Iris pigment epithelial cell (primary cell): ENCODE measurements at places on chromosomes 5 and 9.

DNA sequence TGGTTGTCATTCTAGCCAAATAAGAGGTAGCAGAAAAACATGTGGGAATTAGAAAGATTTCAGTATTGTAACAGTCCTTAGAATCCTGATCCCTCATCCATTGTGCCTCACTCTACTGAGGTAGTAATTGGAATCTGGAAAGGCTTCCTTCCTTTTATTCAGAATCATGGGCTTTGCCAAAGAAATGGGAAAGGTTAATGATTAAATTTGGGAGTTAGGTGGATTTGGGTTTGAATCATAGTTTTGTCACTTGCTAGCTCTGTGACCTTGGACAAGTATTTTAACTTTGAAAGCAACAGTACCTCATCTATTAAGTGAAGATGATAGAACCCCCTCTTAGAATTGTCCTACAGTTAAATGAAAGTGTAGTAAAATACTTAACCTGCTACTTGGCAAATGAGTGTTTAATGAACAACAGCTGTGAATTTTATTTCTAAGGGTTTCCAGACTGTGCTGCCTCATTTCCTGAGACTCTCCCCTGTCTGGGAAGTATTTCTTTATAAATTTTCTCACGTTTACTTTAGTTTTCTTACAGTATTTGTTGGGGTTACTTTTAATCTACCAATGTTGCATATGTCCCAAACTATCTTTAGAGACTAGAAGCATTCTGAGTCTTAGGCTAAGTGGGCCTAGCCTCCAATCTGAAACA is 11.7 kb downstream of the SPDL1 start:
- no peak for DNase-seq

DNA sequence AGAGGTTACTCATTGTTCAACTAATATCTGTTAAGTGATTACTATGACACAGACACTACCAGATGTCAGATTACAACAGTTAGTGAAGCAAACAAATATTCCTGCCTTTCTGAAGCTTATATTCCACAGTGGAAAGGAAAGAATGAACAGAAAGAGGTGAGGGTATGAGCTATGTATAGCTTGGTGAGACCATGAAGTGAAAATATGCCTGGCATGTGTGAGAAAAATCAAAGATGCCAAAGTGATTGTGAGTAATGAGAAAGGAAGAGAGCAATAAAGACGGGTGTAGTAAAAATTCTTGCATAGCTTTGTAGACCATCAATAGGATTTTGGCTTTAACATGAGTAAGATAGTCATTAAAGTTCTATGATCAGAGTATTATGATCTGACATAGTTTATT is 734.5 kb upstream of the NUDT12 start:
- DNase-seq: peak; percentile 14

- no peak for DNase-seq
Measured at GRCh38 chr5:108118813-108119514, 262.9 kb downstream of the FBXL17 start.

DNA sequence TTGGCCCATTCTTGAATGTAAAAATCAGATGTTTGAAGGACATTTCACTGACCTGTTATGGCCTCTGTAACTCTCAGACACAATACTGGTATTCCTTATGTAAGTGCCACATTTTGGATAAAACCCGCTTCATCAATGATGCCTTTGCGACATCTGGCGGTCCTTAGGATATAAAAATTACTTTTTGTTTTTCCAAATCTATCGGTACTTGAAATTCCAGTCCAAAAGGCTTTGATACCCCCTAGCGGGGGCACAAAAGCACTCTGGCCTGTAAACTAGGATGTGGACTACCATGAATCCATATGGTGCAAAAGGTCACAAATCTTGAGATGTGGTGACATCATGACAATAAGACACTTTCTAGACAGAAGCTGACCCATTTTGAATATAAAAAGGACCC is 291.8 kb downstream of the KIAA0825 start:
- DNase-seq: no peak

GRCh38 chr5:170293273-170293672 is 4.3 kb downstream of the LCP2 start:
- no peak for DNase-seq

- peak; percentile 98 for DNase-seq
Measured at GRCh38 chr5:111735583-111736270, 21.3 kb downstream of the NREP start.

- DNase-seq: no peak
Measured at GRCh38 chr5:180621311-180621710, 28.1 kb downstream of the FLT4 start.

DNA sequence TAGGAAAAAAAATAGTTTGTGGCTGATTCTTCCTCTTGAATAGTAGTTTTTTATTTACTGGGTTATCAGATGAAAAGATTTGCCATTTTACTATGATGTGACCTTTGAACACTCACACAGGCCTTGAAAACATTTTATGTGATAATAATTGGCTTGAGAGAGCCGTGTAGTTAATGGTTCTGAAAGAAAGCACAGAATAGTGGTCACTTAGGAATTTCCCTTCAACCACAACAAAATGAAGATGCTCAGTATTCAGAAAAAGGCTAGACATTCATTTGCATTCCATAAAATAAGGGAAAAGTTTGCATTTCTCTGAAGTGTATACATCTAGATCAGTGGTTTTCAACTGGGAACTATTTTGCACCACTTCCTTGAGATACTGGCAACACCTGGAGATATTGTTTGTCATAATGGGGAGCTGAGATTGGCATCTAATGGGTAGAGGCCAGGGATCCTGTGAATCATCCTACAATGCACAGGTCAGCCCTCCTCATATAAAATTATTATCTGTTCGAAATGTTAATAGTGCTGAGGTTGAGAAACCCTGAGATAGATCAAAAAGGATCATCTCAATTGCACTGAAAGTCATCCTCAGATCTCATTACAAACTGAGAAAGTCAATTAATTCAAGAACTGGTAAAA is 446.4 kb upstream of the CCNG1 start:
- DNase-seq: no peak

DNA sequence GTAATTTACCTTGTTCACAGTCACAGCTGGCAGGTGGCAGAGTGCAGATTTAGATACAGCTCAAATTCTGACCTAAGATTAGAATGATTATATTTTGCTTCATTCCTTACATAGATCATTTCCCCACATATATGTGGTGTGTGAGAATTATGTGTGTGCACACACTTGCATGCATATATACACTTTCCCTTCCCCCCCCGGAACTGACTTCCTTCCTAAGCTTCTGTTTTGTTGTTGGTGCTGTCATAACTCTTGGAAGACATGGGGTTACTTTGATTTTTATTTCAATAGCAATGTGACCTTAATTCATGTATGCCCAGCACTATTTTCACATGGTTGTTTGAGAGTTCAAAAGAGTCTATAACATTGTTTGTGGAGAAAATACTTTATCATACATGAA is 112.8 kb downstream of the CMYA5 start:
- DNase-seq: no peak

DNA sequence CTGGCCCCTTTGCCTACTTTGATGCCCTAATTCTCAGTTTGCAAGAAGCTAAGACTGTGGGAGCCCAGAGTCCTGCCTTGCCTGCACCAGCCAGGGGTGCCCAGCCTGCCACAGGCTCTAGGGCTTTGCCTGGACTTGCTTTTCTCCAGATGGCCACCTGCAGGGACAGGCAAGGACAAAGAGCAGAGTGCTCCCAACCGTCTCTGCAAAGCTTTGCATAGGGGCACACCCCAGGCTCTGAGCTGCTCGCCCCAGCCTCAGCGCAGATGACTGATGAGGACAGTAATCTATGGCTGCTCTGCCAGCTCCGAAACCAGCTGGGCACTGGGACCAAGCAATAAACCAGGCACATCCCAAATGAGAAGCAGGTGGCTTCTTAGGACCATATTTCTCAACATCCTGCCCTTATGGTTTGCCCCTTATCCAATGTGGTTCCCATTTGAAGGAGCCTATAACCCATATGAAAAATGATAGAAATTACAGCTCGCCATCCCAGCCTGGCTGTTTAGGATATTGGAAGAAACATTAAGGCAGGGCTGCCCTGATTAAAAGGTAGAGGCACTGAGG is 25.4 kb upstream of the TCF7 start:
- no peak for DNase-seq

DNA sequence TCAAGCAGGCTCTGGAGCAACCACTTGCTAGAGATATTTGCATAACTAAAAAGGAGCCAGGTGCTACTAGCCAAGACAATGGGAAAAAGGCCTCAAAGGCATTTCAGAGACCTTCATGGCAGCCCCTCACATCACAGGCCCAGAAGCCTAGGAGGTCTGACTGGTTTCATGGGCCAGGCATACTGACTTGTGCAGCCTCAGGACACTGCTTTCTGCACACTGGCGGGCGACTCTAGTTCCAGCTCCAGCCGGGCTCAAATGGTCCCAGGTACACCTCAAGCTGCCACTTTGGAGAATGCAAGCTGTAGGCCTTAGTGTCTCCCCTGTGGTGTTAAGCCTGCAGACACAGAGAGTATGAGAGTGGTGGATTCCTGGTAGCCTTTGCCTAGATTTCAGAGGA is 27.1 kb downstream of the COX7C start:
- DNase-seq: no peak

- no peak for DNase-seq
Measured at GRCh38 chr9:135609366-135609955, 29.9 kb downstream of the GLT6D1 start.

GRCh38 chr5:74851684-74852353 is 14.4 kb downstream of the FAM169A start:
- DNase-seq: peak; percentile 52

DNA sequence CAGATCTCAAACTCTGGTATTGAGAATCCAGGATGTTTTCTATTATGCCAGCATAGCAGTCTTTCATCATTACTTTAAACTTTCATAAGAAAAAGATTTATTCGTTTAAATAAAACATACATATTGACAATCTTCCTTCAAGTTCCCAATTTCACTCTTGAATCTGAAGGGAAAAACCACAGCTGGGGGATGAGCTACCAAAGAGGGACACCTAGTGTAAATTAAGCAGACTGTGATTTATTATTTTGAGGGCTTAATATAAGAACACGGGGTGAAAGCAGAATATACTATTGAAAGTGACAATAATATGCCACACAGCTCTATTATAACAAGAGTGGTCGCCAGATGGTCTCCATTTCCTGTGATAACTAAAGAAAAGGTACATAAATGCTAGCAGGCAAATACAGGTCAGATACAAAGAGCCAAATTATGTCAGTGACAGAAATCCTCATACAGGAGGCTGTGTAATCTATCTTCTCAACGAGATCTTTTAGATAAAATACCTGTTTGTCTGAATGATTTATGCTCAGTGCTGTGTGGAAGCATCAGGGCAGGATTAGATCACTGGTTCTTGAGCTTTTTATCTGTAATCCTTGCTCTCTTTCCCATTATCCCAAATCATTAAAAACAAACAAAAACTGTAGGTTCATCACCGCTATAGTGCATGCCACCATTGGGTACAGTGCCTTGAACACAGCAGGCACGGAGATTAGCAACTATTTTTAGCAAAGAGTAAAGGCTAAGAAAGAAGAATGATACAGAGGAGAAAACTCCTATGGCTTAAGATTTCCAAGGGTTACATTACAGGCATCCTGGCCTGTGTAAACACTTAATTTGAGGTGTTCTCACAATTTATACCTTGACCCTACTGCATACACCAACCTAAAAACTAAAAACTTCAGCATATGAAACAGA is 116.6 kb downstream of the DROSHA start:
- DNase-seq: no peak

- peak; percentile 56 for DNase-seq
Measured at GRCh38 chr5:122500245-122501088, 188.4 kb downstream of the SNCAIP start.

DNA sequence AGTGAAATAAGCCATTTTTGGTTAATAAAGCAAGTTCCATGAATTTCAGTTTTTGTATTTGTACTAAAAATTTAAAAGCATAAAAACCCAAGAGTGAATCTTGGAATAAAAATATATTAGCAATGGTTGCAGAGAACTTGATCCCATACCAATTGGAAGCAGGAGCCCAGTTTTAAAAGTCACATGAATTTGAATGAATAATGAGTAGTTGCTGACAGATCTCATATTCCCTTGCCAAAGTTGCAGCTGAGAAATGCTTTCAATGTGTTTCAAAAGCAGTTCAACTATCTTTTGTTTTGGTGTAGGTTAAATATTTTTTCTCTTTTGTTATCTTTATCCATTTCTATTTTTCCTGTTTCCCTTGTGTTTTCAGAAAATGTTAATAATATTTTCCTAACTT is 818.6 kb downstream of the CDH18 start:
- DNase-seq: no peak

DNA sequence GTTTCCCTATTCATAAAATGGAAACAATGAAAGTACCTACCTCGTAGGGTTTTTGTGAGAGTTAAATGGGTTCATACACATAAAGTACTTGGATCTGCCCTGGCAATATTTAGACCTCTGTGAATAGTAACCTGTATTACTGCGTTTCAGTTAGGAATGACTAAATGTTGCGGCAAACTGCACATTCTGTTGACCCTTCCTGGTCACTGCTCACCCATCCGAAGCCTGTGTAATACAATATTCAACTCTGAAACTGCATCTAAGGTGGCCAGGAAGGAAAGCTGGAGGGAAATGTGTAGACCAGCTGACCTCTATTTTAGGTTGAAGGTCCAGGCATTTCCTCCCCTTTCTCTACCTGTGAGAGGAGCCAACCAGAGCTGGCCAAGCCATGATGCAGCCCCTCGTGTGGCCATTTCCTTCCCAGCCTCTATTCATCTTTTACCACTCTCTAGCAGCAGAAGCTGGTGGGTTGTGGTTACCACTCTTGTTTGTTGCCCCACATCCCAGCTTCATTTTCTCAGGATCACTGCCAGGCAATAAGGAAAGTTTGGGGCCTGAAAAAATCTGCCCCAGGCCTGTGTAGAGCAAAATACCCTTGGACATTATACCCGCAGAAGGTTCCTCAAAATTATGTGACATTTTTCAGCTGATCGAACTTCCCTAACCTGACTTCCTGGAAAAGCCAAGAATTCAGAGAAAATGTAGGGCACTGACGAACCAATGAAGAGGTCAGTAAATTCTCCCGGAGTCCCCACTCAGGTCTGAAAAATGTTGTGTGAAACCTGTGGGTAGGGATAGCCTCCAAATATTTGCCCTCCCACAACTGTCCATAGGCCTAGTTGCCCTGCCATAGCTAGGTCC is 20.5 kb upstream of the PDCD1LG2 start:
- no peak for DNase-seq

- no peak for DNase-seq
Measured at GRCh38 chr9:87865626-87866025, 17.1 kb upstream of the SPATA31E1 start.
